Fibroblast of lung (primary cell): ENCODE measurements at places on chromosomes 2 and 18. TPM values are rescaled to one million over a fixed set of nuclear protein-coding genes. Genes with fewer than 3 reads are reported as not detected.

Gene IL36G
- not detected in 2 replicates for total RNA-seq

Gene VWA3B
- 0.17 and 0.26 TPM in 2 replicates for total RNA-seq

Gene REG3G
- not detected in 2 replicates for total RNA-seq

Gene FBXO41
- 0.77 and 1.2 TPM in 2 replicates for total RNA-seq

Gene NCKAP5
- 1.0 and 2.6 TPM in 2 replicates for total RNA-seq
